HL-60 (cell line): ENCODE measurements at places on chromosomes 1 and 21.

DNA sequence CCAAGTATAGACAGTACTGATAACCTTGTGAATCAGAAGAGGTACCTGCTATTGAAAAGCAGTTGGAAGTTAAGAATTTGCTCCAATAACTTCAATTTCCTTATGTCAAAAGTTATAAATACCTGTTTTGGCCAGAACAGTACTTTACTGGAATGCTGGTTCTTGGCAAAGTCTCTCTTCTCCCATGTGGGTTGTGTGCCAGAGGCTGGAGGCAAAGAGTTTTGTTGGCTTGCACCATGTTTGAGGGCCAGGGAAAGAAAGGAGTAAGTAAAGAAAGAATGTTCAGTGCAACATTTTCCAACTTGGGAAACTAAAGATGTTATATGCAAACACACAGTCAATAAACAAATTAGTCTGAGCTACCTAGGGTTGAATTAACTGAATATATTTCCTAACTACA lies 67.0 kb upstream of the DYNLT5 start:
- no peak for DNase-seq

DNA sequence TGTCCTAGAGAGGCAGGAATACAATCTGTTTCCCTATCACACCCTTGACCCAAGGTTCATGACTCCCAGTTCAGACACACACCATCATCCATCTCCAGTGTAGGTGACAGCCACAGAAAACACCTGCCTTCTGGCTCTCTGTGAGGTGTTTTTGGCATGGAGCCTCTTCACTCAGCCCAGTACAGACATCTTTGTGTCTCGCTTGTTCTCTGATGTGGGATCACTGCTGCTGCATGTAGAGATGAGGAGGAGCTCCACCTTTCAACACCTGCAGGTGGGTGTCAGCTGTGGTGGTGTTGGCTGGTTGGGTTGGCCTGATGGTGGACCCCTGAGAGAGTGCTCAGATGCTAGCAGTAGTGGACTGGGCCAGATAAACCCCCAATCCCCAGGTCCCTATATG lies 916.7 kb upstream of the B3GALT2 start:
- no peak for DNase-seq

GRCh38 chr21:24420689-24421088 lies 1186.6 kb downstream of the MRPL39 start:
- DNase-seq, result no peak

GRCh38 chr1:203069030-203069747 lies 16.6 kb downstream of the MYOG start:
- peak; percentile 70 for DNase-seq

GRCh38 chr1:46152016-46152415 lies 19.6 kb upstream of the PIK3R3 start:
- no peak for DNase-seq

DNA sequence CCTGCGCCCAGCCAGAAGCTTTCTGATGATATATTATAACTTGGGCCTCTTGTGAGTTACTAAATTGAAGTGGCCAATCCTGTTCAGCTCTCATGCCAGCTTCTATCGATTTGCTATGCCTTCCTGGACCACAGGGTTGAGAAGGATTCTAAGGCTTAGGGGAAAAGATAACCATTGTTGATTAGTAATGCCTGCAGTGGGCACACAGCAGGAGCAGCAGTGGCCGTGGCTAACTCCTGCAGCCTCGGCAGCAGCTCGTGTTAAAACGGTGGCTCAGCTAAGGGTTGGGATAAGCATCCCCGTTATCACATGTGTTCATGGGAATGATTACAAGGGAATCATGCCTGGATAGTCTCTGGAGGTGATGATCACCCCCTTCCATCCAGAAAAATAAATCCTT lies 20.5 kb upstream of the KCNE2 start:
- DNase-seq, result no peak

DNA sequence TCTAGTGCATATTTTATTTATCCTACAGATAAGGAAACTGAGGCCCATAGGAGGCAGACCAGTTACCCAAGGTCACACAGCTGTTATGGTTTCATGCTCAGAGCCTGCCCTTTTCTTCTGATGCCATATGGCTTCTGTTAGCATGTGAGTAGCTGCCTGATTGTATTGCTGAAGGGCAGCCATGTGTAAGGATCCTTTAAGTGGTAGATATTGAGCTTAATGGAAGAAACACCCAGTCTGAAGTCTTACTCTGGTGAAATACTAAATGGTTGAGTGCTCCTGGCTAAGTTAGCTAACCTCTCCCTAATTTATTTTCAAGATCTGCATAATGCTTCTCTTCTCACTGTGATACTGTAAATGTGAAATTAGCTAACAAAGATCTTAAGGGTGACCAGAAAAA lies 30.9 kb downstream of the ADAMTS5 start:
- no peak for DNase-seq

DNA sequence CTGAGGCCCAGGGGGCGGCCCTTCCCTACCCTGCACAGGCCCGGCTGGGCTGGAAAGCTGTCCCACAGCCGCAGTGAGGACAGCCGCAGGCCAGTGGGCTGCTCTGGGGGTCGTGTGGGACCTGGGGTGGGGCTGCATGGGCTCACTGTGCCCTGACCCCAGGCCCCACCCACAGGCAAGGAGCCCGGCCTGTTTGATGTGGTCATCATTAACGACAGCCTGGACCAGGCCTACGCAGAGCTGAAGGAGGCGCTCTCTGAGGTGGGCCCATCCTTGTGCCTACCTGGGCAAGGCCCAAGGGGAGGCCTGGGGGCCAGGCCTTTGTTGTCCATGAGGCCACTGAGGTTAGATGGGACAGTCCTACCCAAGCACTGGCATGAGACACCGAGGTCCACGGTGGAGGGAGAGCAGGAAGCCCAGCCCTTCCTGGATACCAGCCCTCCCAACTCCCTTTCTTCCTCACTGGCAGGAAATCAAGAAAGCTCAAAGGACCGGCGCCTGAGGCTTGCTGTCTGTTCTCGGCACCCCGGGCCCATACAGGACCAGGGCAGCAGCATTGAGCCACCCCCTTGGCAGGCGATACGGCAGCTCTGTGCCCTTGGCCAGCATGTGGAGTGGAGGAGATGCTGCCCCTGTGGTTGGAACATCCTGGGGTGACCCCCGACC lies 1.4 kb upstream of the GJC2 start:
- DNase-seq, result no peak

DNA sequence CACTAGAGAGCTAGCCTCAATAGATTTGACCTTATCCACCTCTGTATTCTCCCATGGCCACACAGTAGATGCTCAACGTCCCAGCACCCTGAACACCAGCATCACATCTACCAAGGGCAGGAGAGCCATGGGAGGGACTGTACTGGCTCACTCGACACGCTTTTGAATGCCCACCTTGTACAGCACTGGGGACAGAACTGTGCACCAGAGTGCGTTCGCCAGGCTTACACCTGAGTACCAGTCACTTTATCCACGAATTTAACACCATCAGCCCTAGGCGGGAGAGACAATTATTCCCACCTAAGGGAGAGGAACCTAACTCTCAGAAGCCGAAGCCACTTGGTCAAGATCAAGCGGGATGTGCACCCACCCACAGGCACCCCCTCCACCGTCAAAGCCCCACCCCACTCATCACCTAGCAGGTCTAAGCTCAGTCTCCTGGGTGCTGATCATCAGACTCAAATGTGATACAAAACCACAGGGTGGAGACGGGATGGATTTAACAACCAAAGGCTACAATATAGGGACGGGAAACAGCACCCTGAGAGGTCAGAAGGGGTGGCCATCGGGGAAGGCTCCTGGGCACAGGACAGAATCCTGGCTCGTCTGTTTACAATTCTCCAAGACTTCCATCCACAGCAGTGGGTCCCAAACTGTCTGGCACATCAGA lies 110.5 kb downstream of the GLIS1 start:
- DNase-seq, result no peak

- peak; percentile 68 for DNase-seq
Observed at GRCh38 chr1:203273869-203274602, 31.3 kb upstream of the BTG2 start.

DNA sequence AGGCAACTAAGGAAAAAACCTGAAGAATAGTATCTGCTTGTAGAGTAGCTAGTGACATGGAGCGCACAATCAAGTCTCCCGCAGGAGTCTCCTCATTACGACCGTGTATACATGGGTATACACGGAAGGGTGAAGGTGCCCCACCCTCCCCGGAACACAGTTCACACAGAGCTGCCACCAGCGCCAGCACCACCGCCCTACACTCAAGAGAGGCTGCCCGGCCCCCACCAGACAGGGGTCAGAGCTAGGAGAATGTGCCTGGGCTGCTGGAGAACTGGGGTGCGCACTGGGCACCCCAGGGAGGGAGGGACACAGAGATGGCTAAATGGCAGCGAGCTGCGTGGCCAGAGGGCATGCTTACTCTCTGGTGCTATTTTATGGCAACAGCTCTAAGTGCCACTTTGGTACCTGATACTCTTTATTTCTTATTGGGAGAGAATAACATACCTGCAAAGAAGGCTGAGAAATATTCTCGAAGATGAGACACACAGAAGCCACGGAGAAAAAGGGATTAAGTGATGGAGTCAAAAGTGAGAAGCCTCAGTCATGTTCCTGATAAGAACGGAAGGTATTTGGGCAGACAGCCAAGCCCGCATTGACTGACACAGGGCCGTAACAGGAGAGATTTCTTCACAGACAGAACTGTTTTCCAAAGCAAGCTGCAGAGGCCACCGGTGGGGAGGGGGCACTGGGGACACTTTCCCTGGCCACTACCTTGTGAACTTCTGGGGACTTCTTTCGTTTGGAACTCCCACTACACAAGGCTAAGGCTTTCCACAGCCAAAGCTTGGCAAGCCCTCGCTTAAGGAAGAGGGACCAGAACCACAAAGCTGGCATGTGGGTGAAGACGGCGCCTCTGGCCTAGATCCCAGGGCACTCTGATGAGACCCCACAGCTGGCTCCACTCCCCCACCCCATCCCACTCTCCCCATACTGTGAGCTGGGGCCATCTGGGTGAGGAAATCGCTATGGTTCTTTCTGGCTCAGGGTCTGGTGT lies 108.0 kb downstream of the PGBD5 start:
- DNase-seq, result no peak

GRCh38 chr1:240005997-240006650 lies 85.6 kb upstream of the FMN2 start:
- no peak for DNase-seq

- no peak for DNase-seq
Observed at GRCh38 chr1:113217447-113218208, 144.6 kb downstream of the LRIG2 start.

DNA sequence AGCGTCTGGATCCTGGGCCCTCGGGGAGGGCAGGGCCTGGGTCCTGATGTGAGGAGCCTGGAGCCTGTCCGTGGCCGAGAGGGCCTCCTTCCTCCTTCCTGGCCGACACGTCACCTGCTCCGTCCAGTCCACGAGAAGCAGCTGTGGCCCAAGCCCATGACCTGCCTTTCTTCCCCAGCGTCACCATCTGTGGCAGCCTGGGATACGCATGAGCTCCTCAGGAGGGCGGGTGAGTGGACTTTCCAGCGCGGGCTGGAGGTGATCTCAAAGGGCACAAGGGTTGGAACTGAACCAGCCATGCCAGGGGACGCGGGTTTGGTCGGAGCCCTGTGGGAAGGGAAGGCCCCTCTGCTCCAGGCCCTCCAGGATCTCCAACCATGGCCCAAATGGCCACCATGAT lies 90.4 kb downstream of the DHRS3 start:
- DNase-seq, result no peak

DNA sequence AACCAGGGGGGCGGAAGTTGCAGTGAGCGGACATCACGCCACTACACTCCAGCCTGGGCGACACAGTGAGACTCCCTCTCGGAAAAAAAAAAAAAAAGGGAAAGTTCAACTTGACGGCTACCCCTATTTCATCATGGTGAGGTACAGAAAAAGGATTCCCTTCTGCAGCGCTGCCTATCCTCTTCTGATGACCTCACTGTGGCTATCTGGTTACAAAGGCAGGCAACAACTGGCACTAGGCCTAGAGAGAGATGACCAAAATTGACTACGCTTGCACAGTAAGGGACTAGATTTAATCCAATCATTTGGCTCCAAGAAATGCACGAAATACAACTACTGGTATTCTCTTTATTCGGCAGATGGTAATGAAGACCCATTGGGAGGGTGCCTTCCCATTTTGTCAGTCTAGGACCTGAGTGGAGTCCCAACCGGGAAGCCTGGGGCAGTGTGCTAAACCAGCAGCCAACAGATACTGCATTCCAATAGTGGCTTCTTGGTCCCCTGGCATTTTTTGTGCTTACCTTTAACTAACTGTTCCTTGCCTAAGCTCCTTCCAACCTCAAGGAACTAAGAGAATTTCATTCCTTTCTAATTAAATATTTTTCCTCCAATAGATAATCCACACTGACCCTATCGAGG lies 36.6 kb downstream of the ITPKB start:
- no peak for DNase-seq

DNA sequence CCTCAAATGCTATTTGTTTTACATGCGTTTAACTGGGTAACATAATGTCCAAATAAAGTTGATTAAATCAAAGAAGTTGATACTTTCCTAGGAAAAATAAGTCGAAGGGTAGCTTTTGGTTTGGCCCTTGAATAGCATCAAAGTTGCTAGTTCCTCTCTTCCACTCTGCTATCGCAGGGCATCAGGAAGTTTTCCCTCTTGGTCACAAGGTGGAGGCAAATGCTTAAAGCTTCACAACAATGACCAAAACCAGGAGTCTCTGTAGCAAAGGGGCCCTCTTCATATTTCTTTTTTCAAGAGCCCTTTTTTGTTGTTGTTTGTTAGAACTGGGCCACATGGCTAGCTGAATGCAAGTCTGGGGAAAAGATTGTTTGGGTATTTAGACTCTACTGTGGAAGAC lies 668.4 kb downstream of the KCNT2 start:
- no peak for DNase-seq

DNA sequence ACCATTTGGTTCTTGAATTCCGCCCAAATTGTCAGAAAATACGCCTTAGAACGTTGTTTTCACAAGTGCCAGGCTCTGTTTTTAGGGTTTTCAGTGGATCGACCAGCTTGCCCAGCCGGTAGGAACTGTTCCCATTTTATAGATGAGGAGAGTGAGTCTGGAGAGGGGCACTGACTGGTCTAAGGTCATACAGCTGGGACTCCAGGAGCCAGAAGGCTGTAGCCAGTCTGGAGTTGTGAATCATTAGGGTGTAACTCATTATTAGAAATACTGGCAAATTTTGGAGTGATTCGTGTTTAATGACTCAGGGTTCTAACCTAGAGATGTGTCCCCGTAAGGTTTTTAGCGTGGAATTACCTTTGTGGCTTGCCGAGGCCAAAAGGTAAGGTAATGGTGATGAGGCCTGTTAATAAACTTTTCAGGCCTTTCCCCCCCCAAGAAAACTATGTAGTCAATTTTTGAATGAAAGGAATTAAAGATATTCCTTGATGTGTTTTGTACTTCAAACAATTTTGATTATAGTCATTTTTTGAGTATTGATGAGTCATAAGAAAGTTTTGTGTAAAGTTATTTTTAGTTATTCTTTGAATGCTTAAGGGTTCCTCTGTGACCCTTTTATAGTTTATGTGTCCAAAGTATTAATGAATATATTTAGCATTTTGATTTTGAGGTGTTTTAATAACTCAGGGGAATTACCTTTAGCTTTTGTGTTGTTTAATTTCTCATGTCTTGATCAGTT lies 2.1 kb downstream of the DYRK1A start:
- DNase-seq, result no peak
